CD8-positive, alpha-beta memory T cell (primary cell): ENCODE measurements at places on chromosomes 1 and 21. TPM values are rescaled to one million over a fixed set of nuclear protein-coding genes. Genes with fewer than 3 reads are reported as not detected.

DNA sequence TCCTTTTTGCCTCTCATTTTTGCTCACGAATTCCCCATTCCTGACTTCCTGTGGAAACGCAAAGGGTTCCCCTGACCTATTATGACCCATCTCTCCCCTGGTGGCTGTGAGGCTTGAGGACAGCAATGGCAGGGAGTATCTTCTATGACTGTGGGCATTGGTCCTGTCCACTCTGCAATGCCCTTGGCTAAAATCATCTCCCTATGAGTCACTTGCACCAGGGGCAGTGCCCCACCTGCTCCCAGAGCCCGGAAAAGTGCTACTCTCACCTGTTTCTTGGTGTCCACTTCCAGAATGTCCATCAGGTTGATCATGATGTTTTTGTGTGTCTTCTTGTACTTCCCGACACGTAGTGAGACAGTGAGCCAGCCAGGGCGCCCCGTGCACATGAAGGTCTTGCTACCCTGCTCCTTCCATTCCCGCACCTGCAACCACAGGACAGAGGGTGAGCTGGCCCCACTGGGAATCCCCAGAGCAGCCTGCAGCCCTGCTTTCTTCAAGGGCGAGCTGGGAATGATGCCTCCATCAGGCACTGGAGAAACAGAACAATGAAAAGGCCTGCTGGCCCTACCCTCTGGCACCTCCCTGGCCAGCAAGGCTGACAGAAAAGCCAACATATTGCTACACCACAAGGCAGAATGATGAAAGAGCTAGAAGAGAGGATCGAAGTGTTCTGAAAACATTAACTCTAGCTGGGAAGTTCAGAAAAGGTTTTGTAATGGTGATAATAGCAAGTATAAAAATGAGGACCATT, 3.5 kb downstream of the DHCR24 start:
- H3K27ac ChIP-seq = no peak overlapping the region
- peaks cover 12% of the 10 kb centered on the region for H3K4me1 ChIP-seq
- no peak for DNase-seq
- no peak overlapping the region for H3K4me3 ChIP-seq
- no peaks in the 10 kb centered on the region for H3K27me3 ChIP-seq

DNA sequence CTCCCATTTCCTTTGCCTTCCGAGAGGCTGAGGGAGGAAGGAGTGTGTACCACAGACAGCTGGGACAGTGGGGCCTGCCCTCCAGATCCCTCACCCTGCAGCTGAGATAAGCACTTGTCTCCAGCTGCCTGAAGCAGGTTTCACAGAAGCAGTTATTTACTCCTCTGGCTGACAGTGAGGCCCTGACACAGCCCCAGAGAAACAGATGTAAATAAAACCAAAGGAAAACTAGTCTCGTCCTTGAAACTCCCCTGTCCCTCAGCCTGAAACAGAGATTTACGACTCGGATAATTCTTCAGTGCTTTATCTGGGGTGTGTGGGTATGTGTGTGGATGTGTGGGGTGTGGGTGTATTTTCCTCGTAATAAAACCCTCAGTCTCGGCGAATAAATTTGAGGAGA, 181.1 kb downstream of the IGSF21 start:
- H3K4me3 ChIP-seq = no peak overlapping the region
- DNase-seq = no peak
- H3K36me3 ChIP-seq = no peaks in the 10 kb centered on the region
- no peak overlapping the region for H3K27ac ChIP-seq
- no peaks in the 10 kb centered on the region for H3K27me3 ChIP-seq

GRCh38 chr1:84078842-84079202, 65.2 kb upstream of the PRKACB start:
- peak overlapping the region; percentile 74 for H3K4me3 ChIP-seq
- peak overlapping the region; percentile 55 for H3K27ac ChIP-seq
- no peaks in the 10 kb centered on the region for H3K36me3 ChIP-seq
- DNase-seq = no peak
- H3K27me3 ChIP-seq = no peaks in the 10 kb centered on the region

GRCh38 chr1:1777950-1778662, at the start of gene NADK:
Gene NADK (minus strand): TSS chr1:1778470. CDS start chr1:1765406, 13,064 bp downstream.
- H3K36me3 ChIP-seq = no peaks in the 10 kb centered on the region
- H3K4me1 ChIP-seq = peaks cover 68% of the 10 kb centered on the region

DNA sequence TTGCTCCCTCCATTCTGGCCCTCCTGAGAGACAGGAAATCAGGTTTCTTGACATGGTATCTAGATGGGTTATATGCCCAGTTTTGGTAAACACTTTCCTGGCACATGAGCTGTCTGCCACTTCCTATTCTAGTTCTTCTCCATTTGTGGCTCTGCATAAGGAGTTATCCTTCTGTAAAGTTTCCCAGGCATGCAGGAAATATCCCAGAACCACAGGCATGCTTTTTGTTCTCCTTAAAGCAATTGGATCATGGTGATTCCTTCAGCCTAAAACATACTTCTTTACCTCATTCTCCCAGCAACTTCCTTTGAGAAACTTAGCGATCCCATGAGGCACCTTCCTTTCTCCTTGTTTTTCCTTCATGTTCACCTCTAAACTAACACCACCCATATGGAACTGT, 199.8 kb downstream of the CRB1 start:
- DNase-seq = no peak
- no peak overlapping the region for H3K27ac ChIP-seq
- H3K27me3 ChIP-seq = no peaks in the 10 kb centered on the region
- no peak overlapping the region for H3K4me3 ChIP-seq
- H3K4me1 ChIP-seq = no peaks in the 10 kb centered on the region

DNA sequence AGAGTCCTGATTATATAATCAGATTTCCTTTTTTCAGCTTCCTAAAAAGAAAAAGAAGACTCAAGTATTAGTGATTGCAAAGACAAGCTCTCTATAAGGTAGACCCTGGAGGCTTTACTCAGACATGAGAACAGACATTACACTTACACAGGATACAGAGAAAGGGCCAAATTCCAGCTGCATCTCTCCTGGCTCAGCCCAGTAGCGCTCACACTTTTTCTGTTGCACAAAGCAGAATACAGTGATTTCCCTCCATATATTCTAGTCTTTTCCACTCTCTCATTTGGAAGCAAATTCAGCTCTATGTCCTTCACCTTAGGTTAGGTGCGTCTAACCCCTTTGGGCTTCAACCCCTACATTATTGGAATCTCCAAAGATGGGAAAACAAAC, 15.1 kb downstream of the PTPN22 start:
- H3K27ac ChIP-seq = no peak overlapping the region
- no peak for DNase-seq
- no peaks in the 10 kb centered on the region for H3K27me3 ChIP-seq
- H3K4me3 ChIP-seq = no peak overlapping the region
- peaks cover 17% of the 10 kb centered on the region for H3K36me3 ChIP-seq

DNA sequence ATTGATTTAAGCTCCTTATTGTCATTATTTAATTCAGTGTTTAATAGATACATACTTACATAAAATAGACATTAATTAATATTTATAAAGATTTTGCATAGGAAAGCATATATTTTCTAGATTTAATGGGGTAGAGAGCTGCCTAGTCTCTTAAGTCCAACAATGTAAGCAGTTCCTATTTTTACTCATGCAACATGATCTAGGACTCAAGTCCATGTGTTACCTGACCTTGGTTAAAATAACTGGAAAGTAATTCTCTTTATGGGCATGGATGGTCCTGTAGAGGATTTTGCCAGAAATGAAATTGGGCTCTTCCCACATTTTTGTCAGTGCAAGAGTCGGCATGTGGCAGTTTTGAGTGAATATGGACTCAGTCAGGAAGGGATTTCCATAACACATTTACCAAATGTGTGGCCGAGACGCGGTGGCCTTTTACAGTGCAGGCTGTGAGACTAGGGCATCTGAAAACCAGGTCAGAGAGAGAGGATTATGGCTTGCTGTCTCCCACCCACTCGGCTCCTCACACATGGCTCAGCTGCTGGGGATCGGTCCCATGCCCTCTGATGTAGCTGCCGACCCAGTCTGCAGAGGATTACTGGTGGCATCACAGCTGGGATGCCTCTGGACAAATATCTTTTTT, 6.2 kb upstream of the KIF1B start:
- H3K4me3 ChIP-seq = no peak overlapping the region
- H3K4me1 ChIP-seq = peaks cover under 1% of the 10 kb centered on the region
- no peak for DNase-seq
- H3K27ac ChIP-seq = no peak overlapping the region
- H3K27me3 ChIP-seq = no peaks in the 10 kb centered on the region

DNA sequence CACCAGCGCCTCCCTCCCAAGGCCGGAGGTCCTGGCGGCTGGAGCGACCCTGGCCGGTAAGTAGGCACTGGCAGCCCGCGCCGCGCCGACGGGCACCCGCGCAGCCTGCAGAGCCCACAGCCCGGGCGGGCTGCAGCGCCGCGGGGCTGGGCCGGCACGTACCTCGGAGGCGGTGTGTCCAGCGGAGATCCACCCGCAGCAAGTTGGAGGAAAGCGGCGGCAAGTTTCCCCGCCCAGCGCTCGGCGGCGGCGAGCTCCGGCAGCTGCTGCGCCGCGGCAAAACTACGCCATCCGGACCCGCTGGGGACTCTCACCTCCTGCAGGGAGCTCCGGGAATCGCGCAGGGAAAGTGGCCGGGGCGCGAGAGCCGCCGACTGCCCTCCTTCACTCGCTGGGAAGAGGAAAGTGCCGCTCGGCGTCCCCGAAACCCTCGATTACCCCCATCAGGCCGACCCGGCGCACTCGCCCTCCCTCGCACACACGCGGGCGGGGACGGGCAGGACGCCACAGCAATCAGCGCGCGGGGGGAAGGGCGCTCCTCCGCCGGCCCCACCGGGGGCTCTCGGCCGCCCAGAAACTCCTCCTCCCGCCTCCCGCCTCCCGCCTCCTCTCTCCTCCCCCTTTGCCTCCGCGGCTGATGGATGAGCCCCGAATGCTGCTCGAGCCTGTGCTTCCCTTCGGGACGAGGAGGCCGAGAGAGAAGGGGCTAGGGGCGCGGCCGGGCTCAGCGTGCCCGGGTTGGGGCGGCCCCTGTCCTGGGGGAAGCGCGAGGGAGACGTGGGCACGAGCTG, at the start of gene TGFBR3:
TSS of gene TGFBR3 (minus strand) at position 436 of the 791 bp plus-strand sequence. CDS start 24,620 bp downstream, outside the sequence.
- no peaks in the 10 kb centered on the region for H3K36me3 ChIP-seq
- peak; percentile 78 for DNase-seq
- peak within 1 kb of the TSS; percentile 69 for H3K4me3 ChIP-seq
- peaks cover 17% of the 10 kb centered on the region for H3K4me1 ChIP-seq
- H3K27ac ChIP-seq = peak within 1 kb of the TSS; percentile 71

DNA sequence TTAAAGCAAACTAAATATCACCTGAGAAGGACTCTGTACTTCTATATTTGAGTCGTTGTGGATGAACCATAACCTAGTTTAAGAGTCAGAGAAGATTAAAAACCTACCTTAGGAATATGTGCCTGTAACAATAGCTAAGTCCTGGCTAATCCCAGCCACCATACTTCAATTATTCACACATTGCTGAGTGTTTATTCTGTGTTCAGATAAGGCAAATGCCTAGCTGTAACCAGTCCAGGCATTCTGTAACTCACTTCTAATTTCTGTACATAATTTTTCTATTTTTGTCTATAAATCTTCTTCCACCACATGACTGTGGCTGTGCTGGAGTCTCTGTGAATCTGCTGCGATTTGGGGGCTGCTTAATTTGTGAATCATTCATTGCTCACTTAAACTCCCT, 441.9 kb upstream of the ADAMTS5 start:
- no peaks in the 10 kb centered on the region for H3K36me3 ChIP-seq
- no peaks in the 10 kb centered on the region for H3K4me1 ChIP-seq
- DNase-seq = no peak
- H3K27me3 ChIP-seq = no peaks in the 10 kb centered on the region
- no peak overlapping the region for H3K27ac ChIP-seq

DNA sequence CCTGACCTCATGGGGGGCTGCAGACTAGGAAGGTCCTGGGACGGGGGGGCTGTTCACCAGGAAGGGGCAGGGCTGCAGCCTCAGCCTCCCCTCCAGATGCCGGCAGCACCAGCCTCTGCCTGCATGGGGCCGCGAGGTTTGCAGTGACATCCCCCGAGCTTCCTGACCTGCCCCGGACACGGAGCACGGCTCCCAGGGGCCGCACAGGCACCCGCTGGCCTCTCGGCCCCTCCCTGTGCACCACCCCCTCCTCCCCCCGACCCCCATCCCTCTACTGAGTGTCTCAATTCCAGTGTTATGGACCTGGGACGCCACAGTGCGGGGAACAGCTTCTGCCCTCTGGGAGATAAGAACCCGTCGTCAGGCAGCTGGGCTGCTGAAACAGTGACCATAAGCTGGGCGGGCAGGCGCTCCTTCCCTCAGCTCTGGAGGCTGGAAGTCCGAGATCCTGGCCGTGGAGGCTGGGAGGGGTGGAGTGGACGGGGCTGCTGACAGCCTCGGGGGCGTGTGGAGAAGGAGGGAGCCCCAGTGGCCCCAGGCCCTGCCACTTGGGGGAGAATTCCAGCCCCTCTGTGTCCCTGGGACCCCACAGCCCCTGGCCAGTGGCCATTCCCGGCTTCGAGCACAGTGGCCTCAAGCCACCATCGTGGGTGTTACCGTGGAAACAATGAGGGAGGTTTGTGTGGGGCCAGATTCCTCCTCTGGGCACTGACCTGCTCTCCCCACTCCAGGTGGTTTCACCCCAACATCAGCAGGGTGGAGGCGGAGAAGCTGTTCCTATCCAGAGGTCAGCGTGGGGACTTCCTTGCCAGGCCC, 11.6 kb downstream of the RNF223 start:
- no peak overlapping the region for H3K4me3 ChIP-seq
- H3K27ac ChIP-seq = peak overlapping the region; percentile 24
- no peak for DNase-seq
- no peaks in the 10 kb centered on the region for H3K36me3 ChIP-seq
- peaks cover 21% of the 10 kb centered on the region for H3K27me3 ChIP-seq

DNA sequence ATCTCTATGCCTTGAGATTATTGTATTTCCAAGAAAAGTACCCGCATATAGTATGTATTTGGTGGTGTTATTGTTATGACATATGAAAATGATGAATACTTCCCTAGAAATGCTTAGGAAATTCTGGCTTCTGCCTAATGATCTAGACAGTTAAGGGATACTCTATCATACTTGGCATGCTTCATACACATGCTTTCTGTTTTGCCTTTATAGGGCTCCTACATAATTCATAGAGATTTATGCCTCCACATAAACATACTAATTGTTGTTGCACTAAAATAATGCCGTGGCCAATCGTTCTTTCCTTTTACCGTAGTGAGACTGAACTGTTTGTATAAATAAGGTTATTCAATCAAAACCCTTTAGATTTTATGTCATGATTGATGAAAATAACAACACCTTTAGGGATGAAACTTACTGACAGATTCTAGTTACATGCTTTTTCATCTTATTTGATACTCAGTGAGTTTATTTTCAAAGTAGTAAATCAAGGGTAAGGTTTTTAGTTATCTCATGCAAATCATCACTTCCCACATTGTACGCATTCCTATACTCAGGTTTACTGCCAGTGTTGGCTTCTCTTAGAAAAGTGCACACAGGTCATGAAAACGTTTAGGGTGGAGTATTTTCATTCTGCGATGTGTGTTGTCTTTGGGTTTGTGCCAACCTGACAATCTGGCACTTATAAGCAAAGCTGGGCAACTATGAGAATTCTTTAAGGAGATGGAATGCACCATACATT, 40.5 kb upstream of the SCYL3 start:
- H3K27ac ChIP-seq = no peak overlapping the region
- DNase-seq = no peak
- no peaks in the 10 kb centered on the region for H3K36me3 ChIP-seq
- H3K4me3 ChIP-seq = no peak overlapping the region
- H3K4me1 ChIP-seq = no peaks in the 10 kb centered on the region

- no peaks in the 10 kb centered on the region for H3K27me3 ChIP-seq
- DNase-seq = no peak
- no peak overlapping the region for H3K4me3 ChIP-seq
- no peaks in the 10 kb centered on the region for H3K36me3 ChIP-seq
Measured at GRCh38 chr1:112554411-112554810, 45.6 kb downstream of the WNT2B start.

- H3K36me3 ChIP-seq = no peaks in the 10 kb centered on the region
- no peak overlapping the region for H3K27ac ChIP-seq
- no peak for DNase-seq
- H3K27me3 ChIP-seq = no peaks in the 10 kb centered on the region
Measured at GRCh38 chr1:41813755-41814745, 104.7 kb downstream of the HIVEP3 start.

Gene ZNF593OS
- not detected for total RNA-seq

Gene LCE1B
- not detected for total RNA-seq

Gene IFNLR1
- total RNA-seq = 5.4 TPM

Gene ACOT11
- 0.58 TPM for total RNA-seq
